ENCODE measurements at places on chromosomes 6 and 20.
A peak's percentile ranks its signal among the peaks of the same experiment; 100 is the strongest.

- DNase-seq: no peak
Observed at GRCh38 chr6:90346729-90347128, 50.1 kb upstream of the BACH2 start.

DNA sequence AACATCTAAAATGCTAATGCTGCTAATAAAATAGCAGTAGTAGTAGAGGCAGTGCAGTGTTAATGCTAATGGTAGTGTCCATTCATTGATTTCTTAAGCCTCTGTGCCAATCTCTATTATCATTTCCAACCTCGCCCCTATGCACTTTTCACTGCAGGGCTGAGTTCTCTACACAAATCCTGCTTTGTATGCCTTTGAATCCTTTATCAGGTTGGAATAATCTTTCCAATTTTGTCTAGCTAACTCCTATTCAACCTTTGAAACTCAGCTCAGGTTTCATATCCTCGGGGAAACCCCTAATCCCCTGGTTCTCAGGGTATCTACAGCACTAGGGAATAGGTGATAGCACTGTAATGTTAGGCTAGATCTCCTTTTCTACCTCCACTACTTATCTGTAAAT is 284.0 kb upstream of the RUNX2 start:
- DNase-seq: no peak

- no peak for DNase-seq
Observed at GRCh38 chr6:14384175-14384949, 266.8 kb downstream of the CD83 start.

DNA sequence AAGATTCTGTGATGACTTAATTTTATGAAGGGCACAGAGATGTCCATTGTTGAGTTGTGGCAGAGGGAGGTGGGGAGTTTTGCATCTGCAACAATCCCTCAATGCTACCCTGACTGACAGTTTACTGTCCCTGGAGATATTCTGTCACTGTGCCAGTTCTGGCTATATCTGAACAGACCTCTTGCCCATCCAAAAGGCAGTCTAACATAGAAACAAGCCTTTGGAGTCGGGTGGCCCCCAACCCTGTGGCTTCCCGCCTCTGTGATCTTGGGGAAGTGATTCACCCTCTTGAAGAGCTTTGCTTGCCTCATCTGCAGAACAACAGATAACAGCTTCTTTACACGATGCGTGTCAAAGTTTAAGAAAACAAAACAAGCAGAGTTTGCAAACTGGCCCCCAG is 3.8 kb upstream of the E2F1 start:
- peak; percentile 72 for DNase-seq

GRCh38 chr20:40849456-40849855 is 160.4 kb upstream of the MAFB start:
- DNase-seq: no peak

GRCh38 chr6:11187301-11187700 is 45.2 kb downstream of the NEDD9 start:
- DNase-seq: no peak

DNA sequence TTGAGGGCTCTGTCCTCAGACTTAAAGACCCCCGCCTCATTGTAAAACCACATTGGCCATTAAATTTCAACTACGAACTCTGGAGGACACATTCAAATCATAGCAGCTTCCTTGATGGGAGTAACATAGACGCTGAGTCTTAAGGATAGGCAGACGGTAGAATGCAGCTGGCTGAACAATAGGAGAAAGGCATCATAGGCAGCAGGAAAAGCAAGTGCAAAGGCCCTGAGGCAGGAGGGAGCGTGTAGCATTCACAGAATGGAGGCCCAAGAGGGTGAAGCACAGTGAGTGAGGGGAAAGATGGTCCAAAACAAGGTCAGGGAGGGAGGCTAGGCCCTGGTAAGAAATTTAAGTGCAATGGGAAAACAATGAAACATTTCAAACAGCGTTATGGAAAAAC is 8.6 kb upstream of the PFDN4 start:
- DNase-seq: no peak

DNA sequence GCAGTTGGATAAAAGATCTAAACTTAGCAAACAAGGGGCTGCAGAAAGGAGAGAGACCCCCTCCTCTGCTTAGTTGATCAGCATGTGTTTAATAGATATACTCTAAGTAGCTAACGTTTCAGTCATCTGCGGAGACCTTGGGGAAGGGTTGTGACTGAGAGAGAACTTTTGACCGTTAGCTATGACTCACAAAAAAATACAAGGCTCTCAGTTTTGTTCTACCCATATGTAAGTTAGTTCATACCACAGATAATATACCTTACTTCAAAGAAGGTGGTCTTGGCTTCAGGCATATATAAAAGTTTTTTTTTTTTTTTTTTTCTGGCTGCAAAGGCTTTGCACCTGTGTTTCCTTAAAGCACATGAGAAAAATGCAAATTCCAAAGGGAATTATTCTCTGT is 258.9 kb downstream of the GJA1 start:
- no peak for DNase-seq

DNA sequence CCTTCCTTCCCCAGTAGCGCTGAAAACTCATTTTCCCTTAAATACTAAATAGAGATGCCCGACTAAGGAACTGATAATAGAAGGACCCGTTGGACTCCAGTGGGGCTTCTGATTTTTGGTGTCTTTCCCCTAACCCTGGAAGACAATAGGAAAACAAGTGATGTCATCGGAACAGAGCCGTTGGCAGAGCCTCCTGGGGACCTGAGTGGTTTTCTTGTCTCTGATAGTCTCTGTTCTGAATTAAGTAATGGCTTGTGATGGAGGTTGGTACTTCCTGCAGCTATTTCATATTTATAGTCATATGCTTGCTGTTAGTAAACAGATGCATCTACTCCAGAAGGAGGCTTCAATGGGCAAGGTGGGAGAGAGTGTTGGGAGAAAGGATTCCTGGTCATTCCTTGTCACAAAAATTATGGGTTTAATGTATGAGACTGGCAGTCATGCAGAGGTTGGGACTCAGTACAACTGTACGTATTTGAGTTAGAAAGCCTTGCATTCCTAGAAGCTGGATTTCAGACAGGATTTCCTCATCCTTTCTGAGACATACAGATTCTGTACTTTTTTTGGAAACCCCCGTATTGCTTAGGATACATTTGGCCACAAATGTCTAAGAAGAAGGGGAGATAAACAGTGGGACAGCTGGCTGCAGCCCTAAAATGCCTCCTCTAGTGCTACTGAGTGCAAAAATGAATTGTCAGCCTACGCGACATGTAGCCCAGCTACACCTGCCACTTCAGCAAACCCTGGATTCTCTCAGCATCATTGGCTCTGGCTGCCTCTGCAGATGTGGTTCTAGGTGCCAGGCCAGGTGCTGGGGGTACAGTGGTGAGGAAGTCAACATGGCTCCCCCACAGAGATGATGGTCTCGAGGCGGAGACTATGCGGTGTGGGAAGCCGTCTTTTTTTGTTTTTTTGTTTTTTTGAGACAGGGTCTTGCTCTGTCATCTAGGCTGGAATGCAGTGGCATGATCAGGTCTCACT is 38.1 kb downstream of the CDS2 start:
- no peak for DNase-seq

GRCh38 chr6:142015011-142015410 is 117.7 kb upstream of the GJE1 start:
- no peak for DNase-seq

GRCh38 chr6:44339763-44340625 is 2.5 kb upstream of the SPATS1 start:
- no peak for DNase-seq

DNA sequence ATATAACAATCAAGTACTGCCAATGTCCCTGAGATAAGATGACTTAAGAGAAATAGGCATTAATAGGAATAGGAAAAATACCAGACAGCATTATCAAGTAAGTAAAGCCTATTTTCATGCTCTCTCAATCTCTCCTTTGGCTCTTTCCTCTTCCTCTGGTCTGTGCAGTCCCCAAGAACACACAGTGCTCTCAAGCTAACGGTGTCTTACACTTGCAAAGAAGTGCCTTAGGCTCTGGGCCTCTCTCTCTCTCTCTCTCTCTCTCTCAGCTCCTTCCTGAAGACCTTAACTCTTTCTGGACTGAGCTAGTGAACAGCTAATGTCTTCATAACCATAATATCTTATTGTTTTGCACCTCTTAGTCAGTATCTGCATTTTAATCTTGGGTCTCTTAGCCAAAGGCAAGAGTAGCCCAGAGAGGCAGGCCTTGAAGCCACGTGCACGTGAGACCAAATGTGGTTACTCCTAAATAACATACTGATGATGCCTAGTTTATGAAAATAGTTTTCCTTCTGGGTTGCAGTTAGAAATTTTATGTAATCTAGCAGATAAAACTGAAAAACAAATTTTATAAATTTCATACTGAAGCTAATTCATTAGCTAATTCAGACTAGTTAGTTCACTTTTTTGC is 70.8 kb downstream of the TPD52L1 start:
- DNase-seq: no peak

Data from HTR-8/SVneo (cell line).